ENCODE measurements at places on chromosomes 13 and 19.

DNA sequence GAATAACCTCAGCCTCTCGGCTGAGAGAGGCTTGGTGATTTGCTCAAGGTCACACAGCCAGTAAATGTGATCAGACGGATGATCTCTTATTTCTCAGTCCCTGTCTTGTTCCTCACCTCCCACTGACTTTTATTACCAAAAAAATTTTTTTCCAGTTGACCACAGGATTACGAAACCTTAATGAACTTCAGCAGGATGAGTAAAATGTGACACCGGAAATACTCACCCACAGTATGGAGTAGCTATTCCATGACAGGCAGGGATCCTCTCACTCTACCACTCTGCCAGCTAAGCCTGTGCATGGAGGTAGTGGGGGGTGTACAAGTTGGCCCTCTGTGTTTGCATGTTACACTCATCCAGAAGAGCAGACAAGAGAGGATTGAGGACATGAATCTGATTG lies 916.4 kb downstream of the UQCRFS1 start:
- no peak for DNase-seq

DNA sequence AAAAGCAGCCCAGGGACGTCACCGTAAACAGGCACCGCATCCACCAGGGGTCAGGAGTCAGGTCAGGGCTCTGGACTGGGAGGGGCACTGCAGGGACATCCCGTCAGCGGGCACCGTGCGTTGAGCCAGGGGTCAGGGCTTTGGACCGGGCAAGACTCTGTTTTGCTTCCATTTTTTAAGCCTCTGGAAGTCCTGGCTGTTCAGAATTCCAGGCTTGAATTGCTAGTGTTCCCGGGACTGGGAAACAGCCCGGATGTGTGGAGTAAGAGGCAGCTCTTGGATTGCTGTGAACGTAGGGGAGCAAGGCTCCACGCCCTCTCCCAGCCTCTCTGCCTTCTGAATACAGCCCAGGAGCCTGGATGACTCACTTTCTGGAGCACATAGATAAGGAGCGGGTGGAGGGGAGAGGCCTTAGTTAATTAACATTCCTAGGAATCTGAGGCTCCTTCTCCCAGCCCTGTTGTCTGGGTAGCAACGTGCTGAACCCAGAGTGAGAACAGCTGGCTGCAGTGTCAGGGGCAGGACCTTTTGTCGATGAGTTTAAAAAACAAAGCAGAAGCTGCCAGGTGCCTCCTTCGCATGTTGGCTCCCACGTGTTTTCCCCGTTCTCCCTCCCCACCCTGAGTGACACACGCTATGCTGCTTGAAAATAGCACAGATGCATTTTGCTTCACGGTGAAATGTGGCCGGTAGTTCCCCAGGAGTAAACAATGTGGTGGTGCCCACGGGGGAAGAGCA lies 21.9 kb downstream of the ATP11A start:
- no peak for DNase-seq

- no peak for DNase-seq
Measured at GRCh38 chr13:113656831-113657671, 947 bp downstream of the ATP4B start.

- no peak for DNase-seq
Measured at GRCh38 chr19:50909240-50910070, 1.7 kb downstream of the KLK4 start.

DNA sequence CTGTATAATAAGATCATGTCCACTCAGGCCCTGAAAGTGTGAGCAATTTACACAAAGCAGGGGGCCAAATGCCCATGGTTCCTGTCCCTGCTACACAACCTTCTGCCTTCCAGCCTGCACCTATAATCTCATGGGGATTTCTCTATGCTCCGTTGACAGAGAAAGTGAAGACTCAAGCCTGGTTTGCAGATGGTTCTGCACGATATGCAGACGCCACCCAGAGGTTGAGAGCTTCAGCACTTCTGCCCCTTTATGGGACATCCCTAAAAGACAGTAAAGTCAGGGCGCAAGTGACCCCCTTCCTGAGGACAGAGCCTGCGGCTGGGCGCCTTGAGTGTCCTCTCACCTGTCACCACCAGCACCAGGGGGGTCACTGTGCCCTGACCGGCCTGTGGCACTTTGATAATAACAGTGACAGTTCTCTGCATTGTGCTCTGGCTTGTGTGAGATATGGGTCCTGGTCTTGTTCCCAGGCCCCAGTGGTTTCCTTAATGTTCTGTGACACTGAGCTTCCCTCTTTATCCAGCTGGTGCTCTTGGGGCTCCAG lies 15.1 kb downstream of the LILRA5 start:
- no peak for DNase-seq

DNA sequence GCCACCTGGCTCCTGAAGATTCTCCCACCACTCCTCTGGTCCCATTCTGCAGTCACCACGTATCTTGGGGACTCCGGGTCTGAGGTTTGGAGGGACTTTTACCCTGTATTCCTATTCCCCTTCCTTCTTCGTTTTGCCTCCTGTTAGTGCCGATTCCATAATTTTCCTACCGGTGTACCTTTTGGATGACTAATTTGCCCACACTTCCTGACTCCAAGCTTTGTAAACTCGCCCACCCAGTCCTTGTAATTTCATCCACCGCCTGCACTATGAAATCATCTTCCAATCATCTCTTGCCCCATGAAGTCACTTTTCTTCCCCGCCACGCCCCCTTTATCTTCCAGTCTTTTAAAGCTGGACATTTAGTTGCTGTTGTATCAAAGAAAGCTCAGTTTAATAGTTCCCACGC lies 572 bp downstream of the UCHL3 start:
- no peak for DNase-seq

- DNase-seq = no peak
Measured at GRCh38 chr19:15428956-15429824, 10.4 kb upstream of the AKAP8L start.

DNA sequence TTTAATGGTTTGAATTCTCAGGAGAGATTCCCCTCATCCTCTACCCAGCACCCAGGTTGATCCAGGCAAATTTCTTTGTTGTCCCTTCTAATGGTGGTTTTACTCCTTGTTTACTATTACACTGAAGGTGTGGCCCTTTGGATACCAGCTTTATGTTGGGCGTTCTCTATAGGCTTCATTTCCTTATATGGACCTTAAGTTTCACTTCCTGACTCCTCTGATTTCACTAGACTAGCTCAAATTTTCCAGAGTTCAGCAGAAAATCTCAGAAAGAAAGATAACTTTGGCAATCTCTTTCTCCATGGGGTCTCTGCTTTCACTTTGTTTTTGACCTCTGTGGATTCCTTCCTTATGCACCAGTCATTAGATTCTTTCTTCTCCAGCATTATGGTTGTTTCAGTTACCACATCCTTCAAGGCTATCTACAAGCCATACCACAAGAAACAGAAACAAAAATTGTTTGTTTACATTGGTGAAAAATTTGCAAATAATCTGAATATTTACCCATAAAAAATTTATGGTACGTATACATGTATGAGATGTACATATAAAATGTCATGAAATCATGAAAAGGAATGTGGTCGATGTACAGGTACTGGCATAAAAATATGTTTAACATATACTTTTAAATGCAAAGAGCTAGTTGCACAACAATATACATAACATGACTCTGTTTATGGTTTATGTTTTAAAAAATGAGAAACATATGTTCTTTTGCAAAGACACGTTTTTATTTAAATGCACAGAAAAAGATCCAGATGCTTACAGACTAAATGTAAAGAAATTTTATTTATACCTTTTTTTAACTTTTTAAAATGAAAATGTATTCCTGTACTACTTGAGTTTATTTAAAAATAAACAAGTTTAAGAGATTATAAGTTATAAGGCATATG lies 212.6 kb downstream of the LACC1 start:
- no peak for DNase-seq

GRCh38 chr13:62483774-62484173 lies 1068.1 kb upstream of the PCDH20 start:
- DNase-seq = no peak

DNA sequence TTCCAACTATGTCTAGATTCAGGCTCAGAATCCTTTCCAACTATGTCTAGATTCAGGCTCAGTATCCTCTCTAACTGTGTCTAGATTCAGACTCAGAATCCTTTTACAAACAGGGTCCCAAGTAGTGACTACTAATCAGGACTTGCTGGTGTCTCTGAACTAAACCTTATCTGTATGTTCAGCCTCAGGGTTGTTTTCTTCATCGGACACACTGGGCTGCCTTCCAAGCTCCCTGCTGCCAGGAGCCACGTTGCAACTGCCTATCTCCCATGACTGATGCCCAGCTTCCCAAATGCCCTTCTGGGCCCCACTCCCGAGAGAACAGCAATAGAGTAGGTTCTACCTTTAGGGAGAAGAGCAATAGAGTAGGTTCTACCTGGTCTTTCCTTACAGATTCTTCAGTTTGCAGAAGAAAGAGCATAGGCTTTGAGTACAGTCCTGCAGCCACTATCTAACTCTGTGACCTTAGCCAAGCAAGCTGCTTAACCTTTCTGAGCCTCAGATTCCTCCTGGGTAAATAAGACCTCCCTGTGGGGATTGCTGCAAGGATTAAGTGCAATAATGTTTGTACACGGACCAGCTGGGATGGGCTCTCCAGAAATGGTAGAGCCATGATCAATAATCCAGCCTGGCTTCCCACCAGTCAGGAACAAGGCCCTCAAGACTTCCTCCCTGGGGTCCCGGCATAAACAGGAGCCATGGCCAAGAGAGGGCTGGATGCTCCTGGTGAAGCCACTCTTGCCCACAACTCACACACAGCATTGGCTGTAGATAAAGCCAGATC lies 61.5 kb downstream of the ZIC5 start:
- no peak for DNase-seq

- no peak for DNase-seq
Measured at GRCh38 chr19:4277191-4277696, 1.8 kb upstream of the SHD start.

- DNase-seq = no peak
Measured at GRCh38 chr13:113822266-113822665, 41.6 kb downstream of the GAS6 start.

- DNase-seq = no peak
Measured at GRCh38 chr19:6246174-6247006, 33.4 kb downstream of the MLLT1 start.

- DNase-seq = no peak
Measured at GRCh38 chr13:113972451-113973217, 1.2 kb downstream of the C13orf46 start.

DNA sequence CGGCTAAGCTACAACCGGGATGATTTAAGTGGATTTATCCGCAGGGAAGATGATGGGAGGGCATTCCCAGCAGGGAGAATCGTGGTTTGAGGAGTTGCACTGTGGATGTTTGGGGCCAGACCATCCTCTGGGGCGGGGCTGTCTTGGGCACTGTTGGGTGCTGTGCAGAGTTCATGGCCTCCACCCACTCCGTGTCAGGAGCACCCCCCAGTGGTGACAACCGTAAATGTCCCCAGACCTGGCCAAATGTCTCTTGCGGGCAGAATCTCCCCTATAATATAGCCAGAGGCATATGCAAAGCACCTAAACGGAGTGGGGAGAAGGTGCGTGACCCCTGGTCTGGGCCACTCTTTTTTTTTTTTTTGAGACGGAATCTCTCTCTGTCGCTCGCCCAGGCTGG lies 40.2 kb downstream of the SMIM24 start:
- DNase-seq = peak; percentile 38

GRCh38 chr19:21094347-21095025 lies 12.5 kb downstream of the ZNF714 start:
- no peak for DNase-seq

- DNase-seq = no peak
Measured at GRCh38 chr13:23876265-23876664, 12.9 kb downstream of the MIPEP start.

- no peak for DNase-seq
Measured at GRCh38 chr13:101916108-101916774, 463.8 kb downstream of the ITGBL1 start.

DNA sequence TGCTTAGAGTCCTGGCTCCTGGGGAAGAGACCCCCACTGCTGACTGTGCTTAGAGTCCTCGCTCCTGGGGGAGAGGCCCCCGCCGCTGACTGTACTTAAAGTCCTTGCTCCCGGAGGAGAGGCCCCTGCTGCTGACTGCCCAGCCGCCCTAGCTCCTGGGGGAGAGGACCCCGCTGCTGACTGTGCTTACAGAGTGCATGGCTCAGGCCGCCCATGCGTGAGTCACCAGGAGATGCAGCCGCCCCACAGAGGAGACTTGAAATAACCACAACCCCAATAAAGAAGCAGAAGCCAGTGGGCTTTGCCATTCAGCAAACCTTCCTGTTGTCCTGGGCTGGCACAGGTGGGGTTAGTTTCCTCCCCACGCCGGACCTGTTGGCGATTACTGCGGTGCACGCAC lies 79.2 kb upstream of the C13orf46 start:
- no peak for DNase-seq

- no peak for DNase-seq
Measured at GRCh38 chr13:28037399-28037798, 48.9 kb upstream of the URAD start.

DNA sequence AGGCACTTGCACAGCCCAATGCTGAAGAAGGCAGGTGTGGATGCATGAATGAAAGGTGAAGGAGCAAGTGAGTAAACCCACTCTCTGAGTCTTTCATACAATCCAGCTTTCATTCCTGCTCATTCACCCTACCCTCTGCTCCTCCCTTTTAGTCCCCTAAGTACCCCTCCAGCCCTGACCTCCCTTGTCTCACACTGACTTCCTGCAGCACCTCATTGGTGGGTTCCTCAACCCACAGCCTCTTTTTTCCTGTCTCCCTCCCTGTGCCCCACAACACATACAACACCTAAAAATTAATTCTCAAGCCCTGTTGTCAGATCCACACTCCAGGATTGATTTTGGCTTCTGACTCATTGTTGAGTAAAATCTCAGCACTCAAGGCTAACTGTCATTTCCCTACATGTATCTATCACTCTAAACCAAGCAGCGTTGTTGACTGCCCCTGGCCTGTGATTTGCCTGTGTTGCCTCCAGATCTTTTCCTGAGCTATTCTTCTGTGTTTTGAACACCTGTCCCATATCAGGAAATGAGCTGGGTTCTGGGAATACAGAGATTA lies 177.3 kb upstream of the SERP2 start:
- no peak for DNase-seq

GRCh38 chr13:44389876-44390275 lies 16.3 kb downstream of the SERP2 start:
- no peak for DNase-seq

DNA sequence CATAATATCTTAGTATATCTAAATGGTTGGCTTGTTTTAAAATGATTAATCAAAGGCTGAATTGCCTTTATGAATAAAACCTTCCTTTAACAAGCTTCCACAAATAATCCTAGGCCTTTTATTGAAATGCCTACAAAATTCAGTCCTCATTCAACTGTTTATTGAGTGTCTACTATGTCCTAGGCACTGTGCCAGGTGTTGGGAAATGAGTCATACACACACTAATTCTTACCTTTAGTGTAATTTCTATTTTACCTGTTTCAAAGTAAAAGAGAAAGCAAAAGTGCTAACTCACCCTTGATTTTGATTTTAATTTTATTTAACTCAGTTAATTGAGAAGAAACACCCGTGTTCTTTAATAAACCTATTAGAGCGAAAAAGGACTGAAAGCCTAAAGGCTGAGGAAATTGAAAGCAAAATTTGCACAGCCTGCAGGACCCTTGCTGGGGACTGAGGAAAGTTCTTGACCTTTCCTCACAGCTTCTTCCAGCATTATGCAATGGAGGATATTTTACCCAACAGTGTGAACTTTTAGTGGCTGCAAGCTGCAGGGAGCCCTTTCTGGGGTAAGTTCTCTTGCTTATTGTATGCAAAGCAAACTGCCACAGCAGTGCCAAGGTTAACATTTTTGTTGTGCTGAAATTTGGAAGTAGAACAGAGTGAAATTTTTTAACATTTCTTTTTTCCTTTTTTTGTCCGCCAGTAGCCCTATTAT lies 83.1 kb downstream of the B3GLCT start:
- no peak for DNase-seq

Measured in central memory CD8-positive, alpha-beta T cell (primary cell).